ENCODE measurements at places on chromosomes 12 and 14.

DNA sequence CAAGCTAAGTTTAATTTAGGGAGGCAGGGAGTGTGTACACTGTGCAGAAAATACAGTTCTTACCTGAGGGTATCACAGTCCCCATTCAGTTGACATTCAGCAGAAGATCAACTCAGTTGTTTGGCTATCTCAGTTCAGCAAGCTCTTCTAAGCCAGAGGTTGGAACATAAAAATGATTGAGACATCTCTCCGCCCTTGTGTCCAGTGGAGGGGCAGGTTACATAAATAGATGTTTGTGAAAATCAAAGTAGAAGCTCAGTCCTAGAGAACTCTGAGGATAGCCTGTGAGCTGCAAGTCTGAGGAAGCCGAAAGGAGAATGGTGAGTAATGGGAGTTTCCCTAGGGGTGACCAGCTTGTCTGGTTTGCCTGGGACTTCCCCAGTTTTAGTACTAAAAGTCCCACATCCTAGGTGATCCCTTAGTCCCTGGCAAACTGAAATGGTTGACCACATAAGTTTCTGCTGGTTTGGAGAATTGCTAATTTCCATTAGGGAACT, 251.4 kb upstream of the ATP2B1 start:
- no peak for DNase-seq

DNA sequence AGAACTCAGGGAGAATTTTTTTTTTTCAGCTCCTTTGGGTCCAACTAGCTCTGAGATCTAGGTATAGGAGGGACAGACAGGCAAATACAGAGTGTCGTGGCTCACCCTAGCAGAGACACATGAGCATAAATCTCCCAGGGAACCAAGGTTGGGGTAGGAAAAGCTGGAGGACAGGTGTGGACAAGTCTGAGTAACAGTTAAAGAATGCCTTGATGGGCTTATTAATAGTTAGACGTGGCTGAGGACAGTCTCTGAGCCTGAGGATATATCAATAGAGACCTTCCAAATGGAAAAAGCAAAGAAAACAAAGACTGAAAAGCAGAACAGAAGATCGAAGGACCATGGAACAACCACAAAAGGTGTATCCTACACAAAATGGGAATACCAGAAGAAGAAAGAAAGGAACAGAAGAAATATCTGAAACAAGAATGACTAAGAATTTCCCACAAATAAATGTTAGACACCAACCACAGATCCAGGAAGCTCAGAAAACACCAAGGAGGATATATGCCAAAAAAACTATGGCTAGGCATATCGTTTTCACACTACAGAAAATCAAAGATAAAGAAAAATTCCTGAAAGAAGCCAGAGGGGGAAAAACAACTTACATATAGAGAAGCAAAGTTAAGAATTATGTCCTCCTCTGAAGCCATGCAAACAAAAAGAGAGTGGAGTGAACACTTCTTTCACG, 80.9 kb downstream of the PTPRB start:
- DNase-seq: no peak

DNA sequence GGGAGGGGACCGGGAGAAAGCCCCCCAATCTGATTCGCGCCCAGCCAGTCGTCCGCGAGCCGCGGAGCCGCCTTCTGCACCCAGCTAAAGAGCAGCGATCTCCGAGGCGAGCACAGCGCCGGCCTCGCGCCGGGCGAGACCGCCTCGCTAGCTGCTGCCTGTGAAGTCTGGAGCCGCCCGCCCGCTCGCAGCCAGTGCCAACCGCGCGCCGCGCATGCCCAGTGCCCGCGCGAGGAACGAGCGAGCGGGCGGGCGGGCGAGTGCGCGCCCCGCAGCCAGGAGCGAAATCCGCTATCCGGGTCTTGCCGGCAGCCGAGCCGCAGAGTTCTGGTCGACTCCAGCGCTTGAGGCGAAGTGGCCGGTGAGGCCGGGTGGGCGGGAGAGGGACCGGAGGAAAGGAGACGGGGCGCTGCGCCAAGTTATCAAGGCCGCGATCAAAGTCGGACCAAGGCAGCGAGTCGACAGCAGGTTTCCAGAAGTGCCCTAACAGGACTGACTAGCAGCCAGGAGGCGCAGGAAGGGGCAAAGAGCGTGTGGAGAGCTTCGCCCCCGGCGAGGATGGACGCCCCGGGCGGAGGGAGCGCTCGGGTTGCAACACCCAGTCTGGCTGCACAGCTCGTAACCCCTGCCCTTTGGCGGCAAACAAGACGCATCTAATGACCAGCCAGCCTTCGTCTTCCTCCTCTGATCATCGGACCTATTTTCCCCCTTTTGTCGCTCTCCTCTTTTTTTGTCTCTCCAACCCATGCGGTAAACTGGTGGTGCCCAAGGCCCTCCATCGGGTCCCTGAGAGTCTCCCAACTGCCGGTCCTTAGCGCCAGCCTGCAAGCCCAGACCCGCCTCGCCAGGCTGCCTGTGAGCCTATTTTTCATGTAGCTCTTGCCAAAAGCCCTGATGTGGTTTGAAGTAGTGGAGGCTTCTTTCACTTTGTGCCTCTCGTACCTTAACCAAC, at the start of gene EPS8:
TSS of gene EPS8 (minus strand) at position 169 of the 952 bp plus-strand sequence. CDS start 106,437 bp downstream, outside the sequence.
- DNase-seq: peak; percentile 84

DNA sequence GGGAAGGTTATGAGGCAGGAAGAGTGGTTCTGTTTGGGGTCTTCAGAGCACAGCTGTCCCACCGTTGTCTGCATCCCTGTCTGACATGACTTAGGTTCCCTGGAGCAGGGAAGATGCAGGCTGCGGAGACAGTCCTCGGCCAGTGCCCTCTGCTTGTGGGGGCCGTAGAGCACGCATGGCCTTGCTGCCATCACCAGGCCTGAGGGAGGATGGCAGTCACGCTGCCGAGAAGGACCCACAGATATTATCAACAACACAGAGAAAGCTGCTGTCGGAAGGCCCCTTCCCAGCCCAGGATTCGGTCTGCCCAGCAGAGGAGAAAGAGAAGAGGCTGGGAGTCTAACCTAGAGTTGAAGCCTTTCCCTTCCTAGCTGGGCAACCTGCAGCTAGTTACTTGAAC, 35.0 kb downstream of the ERH start:
- DNase-seq: no peak

GRCh38 chr12:131097202-131098177, 143.8 kb downstream of the ADGRD1 start:
- no peak for DNase-seq

GRCh38 chr14:104280902-104281767, 142.7 kb downstream of the KIF26A start:
- DNase-seq: no peak

DNA sequence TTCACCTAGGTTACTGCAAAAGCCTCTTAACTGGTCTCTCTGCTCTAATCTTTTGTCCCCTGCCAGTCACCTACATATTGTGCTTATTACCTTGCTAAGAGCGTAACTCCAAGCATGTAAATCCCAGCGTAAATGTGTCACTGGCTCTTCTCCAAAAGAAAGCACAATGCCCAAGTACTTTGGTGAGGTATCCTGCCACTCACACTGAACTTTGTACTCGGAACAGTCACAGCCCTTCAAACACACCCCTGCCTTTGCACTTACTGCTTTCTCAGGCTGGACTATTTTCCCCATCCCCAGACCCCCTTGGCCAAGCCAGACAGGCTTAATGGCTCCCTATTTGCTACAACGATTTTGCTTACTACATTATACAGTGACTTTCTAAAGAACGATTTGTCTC, 31.7 kb downstream of the GALNT4 start:
- no peak for DNase-seq

- DNase-seq: peak; percentile 70
Measured at GRCh38 chr12:49288412-49288853, 6.5 kb upstream of the PRPH start.

- no peak for DNase-seq
Measured at GRCh38 chr12:27548301-27549199, 24.5 kb downstream of the PPFIBP1 start.

DNA sequence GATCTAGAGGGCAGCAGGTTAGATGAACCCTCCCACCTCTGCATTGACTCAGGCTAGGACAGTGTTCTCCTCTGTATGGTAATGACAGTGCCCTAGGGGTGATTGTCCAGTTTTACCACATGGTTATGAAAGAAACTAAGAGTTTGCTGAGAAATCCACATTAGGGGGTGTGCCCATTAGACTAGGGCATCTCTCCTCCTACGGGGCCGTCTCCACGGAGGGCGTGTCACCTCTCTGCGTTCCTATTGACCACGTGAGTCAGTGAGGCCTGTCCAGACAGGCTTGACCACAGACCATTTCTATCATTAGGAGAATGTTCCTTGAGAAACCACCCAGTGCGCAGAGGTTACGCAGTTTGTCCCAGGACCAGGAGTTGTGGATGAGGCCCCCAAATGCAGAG, 8.3 kb downstream of the MVK start:
- no peak for DNase-seq

GRCh38 chr14:56534656-56535055, 44.9 kb upstream of the TMEM260 start:
- no peak for DNase-seq

- peak; percentile 66 for DNase-seq
Measured at GRCh38 chr14:100072783-100073346, 7.6 kb downstream of the EVL start.

GRCh38 chr14:101922866-101923265, 41.5 kb upstream of the DYNC1H1 start:
- DNase-seq: no peak

GRCh38 chr12:46266382-46266791, 2.5 kb downstream of the SLC38A1 start:
- peak; percentile 52 for DNase-seq

Measured in hematopoietic multipotent progenitor cell treated with erythropoietin and hydrocortisone succinate and interleukin-3 and kit ligand, for 8 days (in vitro differentiated cells).